Activated T-cell treated with anti-CD3 and anti-CD28 coated beads, Interleukin-2, amount 50 U/mL, for 24 hours (primary cell): ENCODE measurements at places on chromosomes 12 and 14.

DNA sequence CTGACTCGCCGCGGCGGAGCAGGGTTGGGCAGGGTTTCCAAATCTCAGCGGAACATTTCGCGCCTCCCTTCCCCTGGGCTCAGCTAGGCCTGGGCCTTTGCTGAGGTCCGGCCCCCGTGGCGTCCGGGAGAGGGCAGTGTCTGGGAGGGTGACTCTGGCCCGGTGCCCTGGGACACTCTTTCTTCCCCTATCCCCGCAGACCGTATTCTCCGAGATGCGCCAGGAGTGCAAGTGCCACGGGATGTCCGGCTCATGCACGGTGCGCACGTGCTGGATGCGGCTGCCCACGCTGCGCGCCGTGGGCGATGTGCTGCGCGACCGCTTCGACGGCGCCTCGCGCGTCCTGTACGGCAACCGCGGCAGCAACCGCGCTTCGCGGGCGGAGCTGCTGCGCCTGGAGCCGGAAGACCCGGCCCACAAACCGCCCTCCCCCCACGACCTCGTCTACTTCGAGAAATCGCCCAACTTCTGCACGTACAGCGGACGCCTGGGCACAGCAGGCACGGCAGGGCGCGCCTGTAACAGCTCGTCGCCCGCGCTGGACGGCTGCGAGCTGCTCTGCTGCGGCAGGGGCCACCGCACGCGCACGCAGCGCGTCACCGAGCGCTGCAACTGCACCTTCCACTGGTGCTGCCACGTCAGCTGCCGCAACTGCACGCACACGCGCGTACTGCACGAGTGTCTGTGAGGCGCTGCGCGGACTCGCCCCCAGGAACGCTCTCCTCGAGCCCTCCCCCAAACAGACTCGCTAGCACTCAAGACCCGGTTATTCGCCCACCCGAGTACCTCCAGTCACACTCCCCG is 3.0 kb downstream of the WNT1 start:
- H3K4me1 ChIP-seq, result peaks cover 51% of the 10 kb centered on the region
- H3K27me3 ChIP-seq, result peaks cover 84% of the 10 kb centered on the region
- peak overlapping the region; percentile 79 for H3K27ac ChIP-seq
- H3K4me3 ChIP-seq, result peak overlapping the region; percentile 63
- no peaks in the 10 kb centered on the region for H3K36me3 ChIP-seq
- peak; percentile 62 for DNase-seq

DNA sequence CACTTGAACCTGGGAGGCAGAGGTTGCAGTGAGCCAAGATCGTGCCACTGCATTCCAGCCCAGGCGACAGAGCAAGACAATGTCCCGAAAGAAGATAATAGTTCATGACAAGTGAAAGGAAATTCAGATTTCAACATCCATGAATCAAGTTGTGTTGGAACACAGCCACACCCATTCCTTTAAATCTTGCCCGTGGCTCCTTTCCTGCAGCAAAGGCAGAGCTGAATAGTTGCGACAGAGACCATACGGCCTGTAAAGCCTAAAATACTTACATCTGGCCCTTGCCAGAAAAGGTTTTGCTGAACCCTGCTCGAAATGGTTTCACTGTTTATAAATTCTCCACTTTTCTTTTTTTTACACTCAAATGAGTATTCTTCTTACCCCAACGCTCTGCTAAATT is 17.7 kb upstream of the ITPK1 start:
- H3K36me3 ChIP-seq, result no peaks in the 10 kb centered on the region
- no peak overlapping the region for H3K4me3 ChIP-seq
- H3K4me1 ChIP-seq, result no peaks in the 10 kb centered on the region
- no peak for DNase-seq
- H3K27me3 ChIP-seq, result no peaks in the 10 kb centered on the region

DNA sequence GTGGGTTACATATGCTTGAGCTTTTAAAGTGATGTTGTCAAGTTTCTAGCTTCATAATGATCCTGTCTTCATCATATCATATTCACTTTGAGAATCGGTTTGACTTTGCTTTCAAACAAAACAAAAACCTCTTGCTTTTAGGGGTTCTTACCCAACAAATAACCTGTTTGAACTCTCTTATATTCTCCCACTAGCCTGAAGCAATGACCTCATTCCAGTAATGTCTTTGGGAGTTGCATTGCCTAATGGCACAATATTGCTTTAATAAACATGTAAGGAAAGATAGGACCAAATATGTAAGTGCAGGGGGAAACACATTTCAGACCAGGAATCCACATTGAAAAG is 27.7 kb downstream of the WBP11 start:
- peaks cover 58% of the 10 kb centered on the region for H3K4me1 ChIP-seq
- H3K36me3 ChIP-seq, result peaks cover 17% of the 10 kb centered on the region
- H3K27ac ChIP-seq, result peak overlapping the region; percentile 96
- DNase-seq, result no peak

DNA sequence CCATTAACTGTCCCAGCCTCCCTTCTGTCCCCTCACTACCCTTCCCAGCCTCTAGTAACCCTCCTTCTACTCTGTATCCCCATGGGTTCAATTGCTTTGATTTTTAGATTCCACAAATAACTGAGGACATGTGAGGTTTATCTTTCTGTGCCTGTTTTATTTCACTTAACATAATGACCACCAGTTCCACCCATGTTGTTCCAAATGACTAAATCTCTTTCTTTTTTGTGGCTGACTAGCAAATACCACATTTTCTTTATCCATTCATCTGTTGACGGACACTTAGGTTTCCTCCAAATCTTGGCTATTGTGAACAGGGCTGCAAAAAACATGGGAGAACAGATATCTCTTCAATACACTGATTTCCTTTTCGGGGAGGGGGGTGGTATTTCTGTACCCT is 65.7 kb downstream of the PRKD1 start:
- no peaks in the 10 kb centered on the region for H3K4me1 ChIP-seq
- no peak overlapping the region for H3K27ac ChIP-seq
- no peak for DNase-seq
- no peaks in the 10 kb centered on the region for H3K27me3 ChIP-seq

GRCh38 chr14:63616015-63616414 is 25.7 kb downstream of the WDR89 start:
- H3K4me1 ChIP-seq, result peaks cover 45% of the 10 kb centered on the region
- H3K36me3 ChIP-seq, result peaks cover 83% of the 10 kb centered on the region
- no peak overlapping the region for H3K4me3 ChIP-seq
- H3K27me3 ChIP-seq, result no peaks in the 10 kb centered on the region
- DNase-seq, result no peak

- H3K27ac ChIP-seq, result no peak overlapping the region
- no peaks in the 10 kb centered on the region for H3K4me1 ChIP-seq
- H3K27me3 ChIP-seq, result no peaks in the 10 kb centered on the region
- H3K4me3 ChIP-seq, result no peak overlapping the region
- no peak for DNase-seq
Observed at GRCh38 chr12:105825141-105825540, 313.6 kb downstream of the NUAK1 start.

- DNase-seq, result no peak
- H3K27me3 ChIP-seq, result peaks cover 4% of the 10 kb centered on the region
- no peaks in the 10 kb centered on the region for H3K4me1 ChIP-seq
- no peaks in the 10 kb centered on the region for H3K36me3 ChIP-seq
- H3K4me3 ChIP-seq, result no peak overlapping the region
- no peak overlapping the region for H3K27ac ChIP-seq
Observed at GRCh38 chr12:130194154-130194553, 31.9 kb downstream of the FZD10 start.

GRCh38 chr12:91424506-91424905 is 241.9 kb upstream of the DCN start:
- no peaks in the 10 kb centered on the region for H3K27me3 ChIP-seq
- H3K27ac ChIP-seq, result no peak overlapping the region
- no peaks in the 10 kb centered on the region for H3K36me3 ChIP-seq
- H3K4me1 ChIP-seq, result no peaks in the 10 kb centered on the region
- no peak overlapping the region for H3K4me3 ChIP-seq

- no peaks in the 10 kb centered on the region for H3K27me3 ChIP-seq
- peak overlapping the region; percentile 77 for H3K27ac ChIP-seq
- peak overlapping the region; percentile 19 for H3K4me3 ChIP-seq
- peaks cover 25% of the 10 kb centered on the region for H3K4me1 ChIP-seq
- peaks cover 8% of the 10 kb centered on the region for H3K36me3 ChIP-seq
Observed at GRCh38 chr12:123034022-123034541, 53.6 kb downstream of the ARL6IP4 start.

DNA sequence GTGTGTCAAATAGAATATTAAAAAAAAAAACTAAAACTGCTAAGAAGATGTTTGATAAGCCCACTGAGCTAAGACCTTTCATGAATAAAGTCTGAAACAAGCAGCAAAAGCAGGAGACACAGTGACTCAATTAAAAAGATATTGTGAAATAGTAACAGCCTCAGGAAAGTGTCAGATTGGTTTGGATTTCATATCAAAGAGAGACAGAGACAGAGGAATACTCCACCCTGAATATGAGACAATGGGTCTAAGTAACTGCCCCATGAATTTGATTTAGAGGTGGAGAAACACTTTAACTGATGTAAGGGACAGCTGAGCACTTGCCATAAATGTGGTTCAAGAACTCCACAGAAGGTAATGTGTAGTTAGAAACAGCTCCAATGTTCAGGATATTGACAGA is 277.9 kb upstream of the FOXG1 start:
- H3K4me1 ChIP-seq, result no peaks in the 10 kb centered on the region
- DNase-seq, result no peak
- no peaks in the 10 kb centered on the region for H3K27me3 ChIP-seq
- no peak overlapping the region for H3K4me3 ChIP-seq
- H3K36me3 ChIP-seq, result no peaks in the 10 kb centered on the region

DNA sequence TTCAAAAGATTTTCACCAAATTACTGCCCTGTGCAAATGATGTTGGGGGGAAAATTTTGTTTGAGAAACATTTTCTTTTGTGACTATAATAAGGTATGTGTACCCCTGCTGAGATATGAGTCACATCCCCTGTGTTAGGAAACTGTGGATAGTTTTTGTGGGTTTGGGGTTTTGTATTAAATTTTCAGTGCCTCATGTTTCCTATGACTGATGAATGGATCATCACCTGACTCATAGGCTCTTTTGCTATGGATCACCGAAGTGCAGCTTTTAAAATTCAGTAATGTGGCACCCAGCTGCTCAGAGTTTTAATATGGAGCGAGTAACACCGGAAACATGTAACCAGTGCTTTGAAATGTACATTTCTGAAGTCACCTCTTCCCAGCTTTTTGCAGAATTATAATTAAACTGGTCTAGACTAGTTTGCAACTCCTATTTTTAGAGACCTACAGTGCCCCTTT is 167.4 kb upstream of the HMGA2 start:
- H3K27me3 ChIP-seq, result peaks cover 62% of the 10 kb centered on the region
- no peak overlapping the region for H3K4me3 ChIP-seq
- H3K27ac ChIP-seq, result peak overlapping the region; percentile 88
- H3K4me1 ChIP-seq, result peaks cover 26% of the 10 kb centered on the region
- DNase-seq, result no peak
- no peaks in the 10 kb centered on the region for H3K36me3 ChIP-seq

GRCh38 chr12:40099423-40099853 is 6.4 kb downstream of the SLC2A13 start:
- peaks cover 3% of the 10 kb centered on the region for H3K27me3 ChIP-seq
- no peak overlapping the region for H3K4me3 ChIP-seq

DNA sequence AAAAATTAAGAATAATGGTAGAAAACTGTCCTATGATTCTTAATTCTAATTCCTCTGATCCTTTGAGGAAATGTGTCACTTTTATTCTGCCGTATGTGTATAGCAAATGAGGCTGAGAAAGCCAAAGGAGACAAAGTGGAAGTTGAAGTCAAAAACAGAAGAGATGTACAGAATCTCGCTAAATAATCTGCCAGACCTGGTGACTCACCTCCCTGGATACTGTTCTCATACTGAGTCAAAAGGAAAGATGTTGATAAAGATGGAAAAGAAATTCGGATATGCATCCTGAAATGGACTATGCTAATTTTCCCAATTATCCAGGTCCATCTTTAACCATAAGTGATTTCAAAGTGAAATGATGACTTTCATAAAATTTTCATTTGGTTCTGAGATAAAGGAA is 92.5 kb downstream of the DUSP6 start:
- DNase-seq, result no peak
- no peaks in the 10 kb centered on the region for H3K27me3 ChIP-seq
- H3K36me3 ChIP-seq, result no peaks in the 10 kb centered on the region
- H3K4me1 ChIP-seq, result peaks cover 21% of the 10 kb centered on the region

DNA sequence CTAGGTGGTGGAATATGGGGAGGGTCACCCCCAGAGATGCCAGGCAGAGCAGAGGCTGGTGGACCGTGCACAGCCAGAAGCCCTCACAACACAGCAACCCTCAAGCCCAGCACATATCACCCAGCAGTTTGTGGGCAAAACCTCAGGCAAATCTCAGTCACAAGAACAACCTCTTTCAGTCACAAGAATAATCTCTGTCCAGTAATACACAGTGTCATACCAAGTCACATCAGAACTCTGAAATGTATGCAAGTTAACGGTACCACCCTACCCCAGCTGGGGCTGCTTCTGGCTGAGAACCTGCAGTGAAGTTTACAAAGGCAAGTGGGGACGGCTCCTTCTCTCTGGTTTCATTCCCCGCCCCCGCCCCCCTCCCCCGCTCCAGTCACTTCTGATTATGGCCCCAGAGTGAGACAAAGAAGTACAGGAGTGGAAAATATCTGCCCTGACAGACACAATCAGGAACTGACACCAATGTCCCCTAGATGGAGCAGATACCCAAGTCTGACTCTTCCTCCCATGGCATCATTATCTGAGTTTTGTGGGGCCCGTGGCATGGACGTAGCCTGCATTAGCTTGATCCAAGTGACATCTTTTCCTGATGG is 480.9 kb upstream of the TMEM132C start:
- no peaks in the 10 kb centered on the region for H3K36me3 ChIP-seq
- DNase-seq, result no peak
- no peak overlapping the region for H3K27ac ChIP-seq
- H3K4me3 ChIP-seq, result no peak overlapping the region

DNA sequence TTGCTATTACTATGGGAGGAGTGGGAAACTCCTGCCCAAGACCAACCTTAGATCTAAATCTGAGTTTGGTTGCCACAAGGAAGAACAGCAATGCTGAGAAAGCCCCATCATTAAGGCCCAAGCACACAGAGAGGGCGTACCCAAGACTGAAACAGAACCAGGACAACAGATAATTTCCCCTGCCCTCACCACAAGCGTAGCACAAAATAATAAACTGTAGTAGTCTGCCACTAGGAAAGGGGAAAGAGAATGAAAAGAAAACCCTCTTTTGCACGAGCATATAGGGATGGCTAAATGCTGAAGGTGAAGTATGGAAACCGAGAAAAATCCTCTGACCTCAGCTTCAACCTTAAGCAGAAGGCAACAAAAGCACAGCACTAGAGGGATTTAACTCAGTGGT is 76.5 kb upstream of the DHRS4 start:
- peaks cover 21% of the 10 kb centered on the region for H3K4me1 ChIP-seq
- no peak overlapping the region for H3K4me3 ChIP-seq
- DNase-seq, result no peak
- peaks cover 14% of the 10 kb centered on the region for H3K27me3 ChIP-seq

DNA sequence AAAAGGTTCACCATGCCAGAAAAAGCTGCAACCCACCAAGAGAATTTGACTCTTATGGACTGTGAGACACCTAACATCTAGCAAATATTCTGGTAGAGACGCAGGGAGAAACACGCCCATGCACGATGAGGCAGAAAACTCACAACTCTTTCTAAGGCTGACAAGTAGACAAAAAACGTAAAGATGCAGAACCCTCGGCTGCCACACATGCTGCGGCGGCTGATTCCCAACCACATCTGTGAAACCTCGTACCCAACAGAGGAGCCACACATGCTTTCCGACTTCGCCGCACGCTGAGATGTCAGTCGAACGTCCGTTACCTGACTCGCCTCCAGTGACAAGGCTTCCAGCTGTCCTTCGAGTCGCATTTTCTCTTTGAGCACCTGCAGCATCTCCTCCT is 21.8 kb downstream of the GOLGA3 start:
- H3K27ac ChIP-seq, result peak overlapping the region; percentile 68
- no peaks in the 10 kb centered on the region for H3K27me3 ChIP-seq
- H3K4me1 ChIP-seq, result peaks cover 29% of the 10 kb centered on the region

- no peak overlapping the region for H3K4me3 ChIP-seq
- H3K4me1 ChIP-seq, result no peaks in the 10 kb centered on the region
- H3K36me3 ChIP-seq, result no peaks in the 10 kb centered on the region
- no peak overlapping the region for H3K27ac ChIP-seq
Observed at GRCh38 chr14:28584951-28585350, 181.6 kb upstream of the FOXG1 start.
